CD14-positive monocyte (primary cell): ENCODE measurements at places on chromosomes 7 and 10. TPM values are rescaled to one million over a fixed set of nuclear protein-coding genes. Genes with fewer than 3 reads are reported as not detected.

The TEX47 gene
- polyA plus RNA-seq = not detected

GRCh38 chr10:43843321-43844101, 194.8 kb upstream of the ZNF32 start:
- H3K4me1 ChIP-seq = peaks cover 4% of the 10 kb centered on the region
- H3K27ac ChIP-seq = no peak overlapping the region
- DNase-seq = no peak

The DGKI gene
- polyA plus RNA-seq = not detected

DNA sequence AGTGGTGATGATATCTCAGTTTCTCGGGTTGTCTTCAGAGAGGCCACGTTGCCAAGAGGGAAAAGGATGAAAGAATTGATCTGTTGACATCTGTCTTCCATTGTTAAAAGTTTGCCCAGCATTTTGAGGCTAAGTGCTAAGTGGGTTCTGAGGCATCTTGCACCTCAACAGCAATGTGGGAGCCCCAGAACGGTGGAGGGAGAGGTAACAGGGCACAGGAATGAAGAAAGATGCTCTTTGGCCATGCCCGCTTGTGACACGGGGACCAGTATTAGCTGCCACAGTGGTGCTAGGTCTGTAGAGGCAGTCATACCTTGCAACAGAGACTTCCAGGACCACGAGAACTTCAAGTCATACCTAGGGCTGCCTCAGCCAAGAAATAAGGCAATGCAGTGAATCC, 106.6 kb upstream of the NUPR2 start:
- no peak for DNase-seq
- no peak overlapping the region for H3K27ac ChIP-seq
- no peaks in the 10 kb centered on the region for H3K36me3 ChIP-seq
- no peaks in the 10 kb centered on the region for H3K27me3 ChIP-seq

The NRF1 gene
- 5.1 TPM for polyA plus RNA-seq

GRCh38 chr10:117133273-117134055, 4.6 kb downstream of the VAX1 start:
- no peak for DNase-seq
- H3K4me3 ChIP-seq = no peak overlapping the region
- H3K4me1 ChIP-seq = peaks cover 38% of the 10 kb centered on the region
- no peaks in the 10 kb centered on the region for H3K36me3 ChIP-seq

- DNase-seq = peak; percentile 59
- H3K27ac ChIP-seq = peak overlapping the region; percentile 97
- H3K27me3 ChIP-seq = no peaks in the 10 kb centered on the region
- peaks cover 86% of the 10 kb centered on the region for H3K4me1 ChIP-seq
- H3K36me3 ChIP-seq = peaks cover 74% of the 10 kb centered on the region
Observed at GRCh38 chr10:128063736-128064107, 62.5 kb downstream of the MKI67 start.

The HYAL4 gene
- not detected for polyA plus RNA-seq

The CYP3A5 gene
- not detected in 2 replicates for polyA plus RNA-seq
